ENCODE measurements at places on chromosomes 12 and 14.

- DNase-seq, result no peak
These were observed 90.7 kb downstream of the PTCSC3 start for GRCh38 chr14:36085861-36086260.

GRCh38 chr14:67908052-67908754 lies 88.6 kb downstream of the RAD51B start:
- no peak for DNase-seq

DNA sequence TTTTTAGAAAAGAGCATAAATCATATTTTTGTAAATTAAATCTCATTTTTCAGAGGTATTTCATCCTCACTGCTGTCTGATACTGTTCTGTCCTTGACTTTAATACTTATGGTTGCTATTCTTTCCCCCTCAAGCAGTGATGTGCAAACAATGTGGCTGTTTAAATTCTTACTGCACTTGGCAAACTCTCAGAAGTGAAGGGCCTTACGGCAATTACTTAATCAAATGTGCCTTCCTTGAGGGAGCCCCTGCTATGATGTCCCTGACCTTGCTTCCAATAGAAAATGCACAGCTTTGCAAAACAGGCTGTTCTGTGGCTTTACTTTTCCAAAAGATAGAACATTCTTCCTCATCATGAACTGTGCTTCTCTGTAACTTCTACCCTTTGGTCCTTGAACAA lies 35.2 kb downstream of the UBE3B start:
- no peak for DNase-seq

GRCh38 chr14:57883061-57883460 lies 17.2 kb upstream of the SLC35F4 start:
- no peak for DNase-seq

GRCh38 chr12:843609-844008 lies 91.2 kb downstream of the WNK1 start:
- no peak for DNase-seq
